ENCODE measurements at places on chromosomes 2 and 18.

GRCh38 chr2:120605231-120605935, 130.3 kb upstream of the GLI2 start:
- DNase-seq: no peak

- DNase-seq: no peak
Observed at GRCh38 chr2:8877332-8877731, 39.9 kb upstream of the KIDINS220 start.

DNA sequence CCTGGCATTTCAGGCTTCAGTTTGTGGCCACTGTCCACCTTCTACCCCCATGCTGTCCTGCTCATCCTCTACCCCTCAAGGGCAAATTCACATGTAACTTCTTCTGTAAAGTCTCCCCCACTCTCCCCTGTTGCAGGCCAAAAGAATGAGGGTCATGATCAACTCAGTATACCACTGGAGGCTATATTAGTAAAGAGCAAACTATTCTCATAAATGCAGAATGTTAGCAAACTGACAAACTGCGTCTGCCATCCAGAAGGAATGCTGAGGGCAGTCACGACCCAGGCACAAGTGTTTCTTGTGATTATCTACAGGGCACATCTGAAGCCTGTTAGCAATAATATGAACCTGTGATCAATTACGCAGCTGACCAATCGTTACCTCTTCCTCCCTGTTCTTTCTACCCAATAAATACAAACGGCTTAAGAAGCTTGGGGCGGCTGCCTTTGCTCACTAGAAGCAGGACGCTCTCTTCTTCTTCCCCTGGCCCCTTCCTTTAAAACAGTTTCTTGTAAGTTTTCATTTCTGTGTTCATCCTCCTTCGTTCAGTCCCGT, 58.3 kb downstream of the SEPTIN10 start:
- no peak for DNase-seq

- DNase-seq: no peak
Observed at GRCh38 chr2:101003278-101003775, 1.2 kb downstream of the RPL31 start.

- no peak for DNase-seq
Observed at GRCh38 chr2:9695941-9696340, 65.1 kb upstream of the YWHAQ start.

DNA sequence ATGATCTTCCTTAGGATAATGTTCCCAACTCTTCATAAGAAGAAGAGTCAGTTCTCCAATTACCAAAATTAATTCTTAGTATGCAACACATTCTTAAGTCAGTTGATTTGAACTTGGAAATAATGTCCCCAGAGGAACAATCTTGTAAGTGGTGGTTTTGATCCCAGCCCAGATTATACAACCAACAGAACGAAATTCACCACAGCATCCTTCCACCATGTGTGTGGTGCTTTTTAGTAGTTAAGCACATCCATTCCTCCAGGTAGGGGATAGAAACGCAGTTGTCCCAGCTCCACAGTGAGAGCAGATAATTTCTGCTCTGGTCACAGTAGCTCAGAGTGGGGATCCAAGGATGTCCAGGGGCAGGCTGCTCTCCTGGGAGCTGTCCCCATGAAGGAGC, 161.7 kb upstream of the SLC39A10 start:
- DNase-seq: no peak

- DNase-seq: no peak
Observed at GRCh38 chr2:42613281-42614064, 45.0 kb downstream of the MTA3 start.

- no peak for DNase-seq
Observed at GRCh38 chr2:197435598-197436420, 981 bp upstream of the SF3B1 start.

GRCh38 chr2:147836099-147836498, 8.7 kb upstream of the ACVR2A start:
- no peak for DNase-seq

GRCh38 chr2:234669621-234670020, 172.7 kb upstream of the ARL4C start:
- no peak for DNase-seq

DNA sequence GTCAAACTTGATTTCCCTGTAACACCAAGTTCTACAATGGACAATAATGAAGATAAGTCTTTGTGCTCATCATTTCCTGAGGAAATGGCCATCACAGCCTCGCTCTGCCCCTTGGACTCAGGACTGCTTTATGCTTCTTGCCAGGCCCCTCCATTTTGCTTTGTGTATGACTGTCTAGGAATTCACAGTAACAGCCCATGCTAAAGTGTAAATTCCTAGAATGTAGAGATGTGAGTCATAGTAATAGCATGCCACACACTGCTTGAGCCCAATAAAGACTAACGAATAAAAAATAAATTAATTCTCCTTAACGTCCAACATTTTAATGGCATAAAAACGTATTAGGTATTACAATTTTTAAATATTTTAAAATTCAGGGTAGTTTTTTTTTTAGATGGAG, 226.5 kb downstream of the PID1 start:
- no peak for DNase-seq

- DNase-seq: no peak
Observed at GRCh38 chr2:124048664-124049063, 23.6 kb downstream of the CNTNAP5 start.

DNA sequence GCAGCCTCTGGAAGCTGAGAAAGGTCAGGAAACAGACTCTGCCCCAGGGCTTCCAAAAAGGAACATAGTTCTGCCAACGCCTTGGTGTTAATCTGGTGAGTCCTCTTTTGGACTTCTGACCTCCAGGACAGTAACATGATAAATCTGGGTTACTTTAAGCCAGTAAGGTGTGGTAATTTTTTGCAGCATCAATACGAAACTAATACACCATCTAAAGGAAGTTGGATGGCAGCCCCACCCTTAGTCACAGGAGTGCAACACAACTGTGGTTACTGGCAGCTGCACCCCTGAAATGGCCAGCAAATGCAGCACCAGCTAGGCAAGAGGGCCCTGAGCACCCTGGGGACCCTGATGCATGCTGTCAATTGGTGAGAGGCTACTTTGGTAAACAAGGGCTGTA, 25.8 kb downstream of the CREG2 start:
- no peak for DNase-seq

GRCh38 chr2:176156301-176156806, 753 bp upstream of the HOXD3 start:
- no peak for DNase-seq

DNA sequence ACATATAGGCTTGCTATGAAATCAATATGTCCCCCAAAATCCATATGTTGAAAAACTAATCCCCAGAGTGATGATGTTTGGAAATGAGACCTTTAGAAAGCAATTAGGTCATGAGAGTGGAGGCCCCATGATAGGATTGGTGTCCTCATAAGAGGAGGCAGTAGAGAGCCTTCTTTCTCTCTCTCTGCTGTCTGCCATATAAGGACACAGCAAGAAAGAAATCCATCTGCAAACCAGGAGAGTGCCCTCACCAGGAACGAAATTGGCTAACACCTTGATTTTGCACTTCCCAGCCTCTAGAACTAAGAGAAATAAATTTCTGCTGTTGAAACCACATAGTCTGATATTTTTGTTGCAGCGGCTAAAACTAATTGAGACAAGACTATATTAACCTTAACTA, 89.5 kb downstream of the NBAS start:
- DNase-seq: no peak

DNA sequence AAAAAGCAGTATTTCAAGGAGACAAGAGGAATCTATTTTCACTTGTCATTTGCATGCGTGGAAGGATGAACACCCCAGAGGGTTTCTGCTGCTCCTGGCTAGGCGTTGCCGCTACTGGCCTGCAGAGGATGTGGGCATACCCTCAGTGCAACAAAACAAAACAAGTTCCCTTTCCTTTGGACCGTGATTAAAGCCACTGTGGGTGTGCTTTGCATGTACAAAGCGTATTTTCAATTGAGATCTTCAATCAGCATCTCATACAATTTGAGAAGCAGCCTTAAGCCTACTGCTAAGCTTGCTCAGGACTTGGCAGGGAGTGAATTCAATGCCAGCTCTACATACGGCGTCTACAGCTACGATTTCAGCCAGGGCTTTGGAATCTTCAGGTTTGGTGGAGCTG, 298.4 kb downstream of the LPIN1 start:
- DNase-seq: no peak

- DNase-seq: no peak
Observed at GRCh38 chr18:74532511-74533025, 1.7 kb upstream of the CNDP1 start.

GRCh38 chr18:56890632-56891031, 239.5 kb downstream of the WDR7 start:
- no peak for DNase-seq

DNA sequence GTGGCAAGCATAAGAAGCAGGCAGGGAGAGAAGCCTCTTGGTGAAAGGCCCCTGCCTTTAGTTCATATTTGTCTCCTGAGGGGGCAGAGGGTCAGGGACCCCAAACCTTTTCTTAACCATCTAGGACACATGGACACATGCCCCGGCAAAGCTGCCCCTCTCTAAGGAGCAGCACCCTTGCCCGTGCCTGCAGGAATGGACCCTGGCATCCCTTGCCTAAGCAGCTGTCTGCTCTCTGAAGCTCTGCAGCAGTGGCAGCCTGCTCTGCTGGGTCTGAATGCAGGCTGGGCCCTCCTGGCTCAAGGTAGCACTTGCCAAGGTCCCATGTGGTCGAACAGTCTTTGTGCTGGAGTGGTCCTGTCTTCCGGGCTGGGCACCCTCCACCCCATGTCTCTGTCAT, 174.4 kb downstream of the CELF4 start:
- DNase-seq: no peak

- DNase-seq: no peak
Observed at GRCh38 chr2:180601016-180601415, 379.4 kb upstream of the UBE2E3 start.

DNA sequence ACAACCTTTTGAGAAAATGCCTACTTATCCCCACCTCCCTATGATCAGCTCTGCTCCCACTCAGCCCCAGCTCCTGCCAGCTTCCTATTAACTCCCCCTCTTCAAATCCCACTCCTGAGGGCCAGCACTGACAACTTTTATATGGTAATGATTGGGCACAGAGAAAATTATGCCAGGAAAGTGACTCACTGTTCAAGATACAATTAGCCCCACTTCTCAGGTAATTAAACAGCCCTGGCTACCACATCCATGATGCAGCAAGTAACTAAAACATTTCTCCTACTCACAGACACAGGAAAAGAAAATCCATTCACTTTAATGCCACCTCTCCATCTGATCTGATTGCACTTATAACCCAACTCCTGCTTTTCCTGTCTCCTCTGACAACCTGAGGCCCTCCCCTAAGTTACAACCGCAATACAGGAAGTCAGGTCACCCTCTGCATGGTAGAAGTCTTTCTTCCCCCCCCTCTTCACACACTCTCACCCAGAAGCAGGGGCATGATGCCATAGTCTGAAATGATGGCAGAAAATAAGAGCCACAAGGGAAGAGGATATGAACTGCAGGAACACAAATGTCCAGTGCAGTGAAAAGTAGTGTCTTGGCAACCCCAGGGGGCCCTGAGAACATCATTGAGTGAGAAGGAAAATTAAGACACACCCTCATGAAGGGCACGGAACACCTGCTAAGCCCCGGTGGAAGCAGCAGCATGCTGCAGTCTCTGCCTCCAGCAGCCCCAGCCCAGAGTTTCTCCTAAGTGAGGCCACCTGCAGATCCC, 54.4 kb downstream of the STK39 start:
- DNase-seq: no peak

- no peak for DNase-seq
Observed at GRCh38 chr2:212359425-212360067, 179.1 kb downstream of the ERBB4 start.

- no peak for DNase-seq
Observed at GRCh38 chr18:24600076-24600654, 139.7 kb downstream of the HRH4 start.

- no peak for DNase-seq
Observed at GRCh38 chr18:59990121-59990823, 90.5 kb downstream of the PMAIP1 start.

- DNase-seq: no peak
Observed at GRCh38 chr2:39481611-39482010, 44.5 kb upstream of the MAP4K3 start.

DNA sequence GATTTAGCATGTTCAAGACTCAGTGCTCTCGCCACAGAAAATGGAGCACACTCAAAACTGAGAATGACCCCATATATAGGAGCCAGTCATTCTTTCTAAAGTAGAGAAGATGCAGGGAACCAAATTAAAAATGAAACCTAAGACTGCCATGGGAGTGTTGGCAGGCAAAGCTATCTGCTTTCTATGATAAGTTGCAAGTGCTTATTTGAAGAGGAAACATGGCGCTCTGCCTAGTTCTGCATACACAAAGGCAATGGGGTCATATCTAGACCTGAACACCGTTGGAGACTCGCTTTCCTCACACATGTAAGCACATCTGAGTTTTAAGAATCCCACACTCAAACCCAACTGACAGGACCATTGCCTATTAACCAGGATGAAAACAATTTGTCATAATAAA, 292.5 kb downstream of the ALK start:
- DNase-seq: no peak

DNA sequence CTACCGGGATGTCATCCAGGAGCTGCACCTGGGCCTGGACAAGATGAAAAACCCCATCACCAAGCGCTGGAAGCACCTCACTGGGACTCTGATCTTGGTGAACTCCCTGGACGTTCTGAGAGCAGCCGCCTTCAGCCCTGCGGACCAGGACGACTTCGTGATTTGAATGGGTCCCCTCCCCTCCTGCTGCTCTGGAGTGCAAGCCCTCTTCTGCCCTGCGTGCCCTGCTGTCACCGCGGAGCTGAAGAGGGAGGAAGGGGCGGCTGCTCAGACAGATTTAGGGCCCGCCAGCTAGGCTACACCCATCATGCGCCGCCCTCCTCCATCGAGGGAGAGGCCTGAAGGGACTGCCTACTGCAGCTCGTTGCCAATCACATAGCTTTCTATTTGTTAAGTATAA, 101.8 kb downstream of the SH3BP4 start:
- no peak for DNase-seq

DNA sequence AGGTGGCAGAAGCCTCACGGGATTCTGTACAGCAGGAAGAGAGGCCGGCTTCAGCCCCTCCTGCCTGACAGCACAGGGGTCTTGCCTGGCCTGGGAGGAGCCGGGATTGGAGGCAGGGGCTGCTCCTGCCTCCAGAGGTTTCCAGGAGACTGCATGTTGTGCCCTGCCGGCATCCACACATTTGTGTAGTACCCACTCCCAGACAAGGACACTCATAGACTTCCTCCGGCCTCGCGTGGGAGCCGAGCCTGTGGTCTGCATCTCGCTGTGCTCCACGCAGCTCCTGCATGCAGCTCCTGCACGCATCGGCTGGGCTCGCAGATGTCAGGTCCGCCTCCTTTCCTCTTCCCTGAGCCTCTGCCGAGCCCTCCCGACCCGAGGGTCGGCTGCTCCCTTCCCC, 34.7 kb downstream of the TPO start:
- no peak for DNase-seq

DNA sequence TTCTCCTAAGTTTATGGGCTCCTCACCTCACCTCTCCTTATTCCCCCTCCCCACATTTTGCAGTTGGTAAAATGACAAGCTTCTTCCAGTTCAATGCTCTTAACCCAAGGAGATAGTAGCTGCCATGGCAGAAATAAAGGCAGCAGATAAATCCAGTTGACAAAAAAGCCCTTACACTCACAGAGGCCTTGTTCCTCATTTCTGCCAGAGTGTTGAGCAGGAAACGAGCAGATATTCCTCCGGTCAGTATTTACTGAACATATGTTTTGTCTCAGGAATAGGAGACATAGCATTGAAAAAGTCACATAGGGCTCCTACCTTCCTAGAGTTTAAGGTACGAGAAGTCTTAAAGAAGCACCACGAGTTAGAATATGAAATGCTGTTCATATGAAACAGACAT, 493.7 kb upstream of the TNP1 start:
- no peak for DNase-seq

Data from stimulated activated CD4-positive, alpha-beta T cell treated with anti-CD3 and anti-CD28 coated beads, Interleukin-2, amount 100 ng/mL, for 4 hours (primary cell).